ENCODE measurements at places on chromosomes 2 and 18.

- no peak for DNase-seq
Measured at GRCh38 chr2:12624905-12625598, 91.7 kb upstream of the TRIB2 start.

- no peak for DNase-seq
Measured at GRCh38 chr2:218861645-218862318, 2.2 kb downstream of the WNT6 start.

- DNase-seq, result no peak
Measured at GRCh38 chr2:83802604-83803003, 656.5 kb downstream of the SUCLG1 start.

DNA sequence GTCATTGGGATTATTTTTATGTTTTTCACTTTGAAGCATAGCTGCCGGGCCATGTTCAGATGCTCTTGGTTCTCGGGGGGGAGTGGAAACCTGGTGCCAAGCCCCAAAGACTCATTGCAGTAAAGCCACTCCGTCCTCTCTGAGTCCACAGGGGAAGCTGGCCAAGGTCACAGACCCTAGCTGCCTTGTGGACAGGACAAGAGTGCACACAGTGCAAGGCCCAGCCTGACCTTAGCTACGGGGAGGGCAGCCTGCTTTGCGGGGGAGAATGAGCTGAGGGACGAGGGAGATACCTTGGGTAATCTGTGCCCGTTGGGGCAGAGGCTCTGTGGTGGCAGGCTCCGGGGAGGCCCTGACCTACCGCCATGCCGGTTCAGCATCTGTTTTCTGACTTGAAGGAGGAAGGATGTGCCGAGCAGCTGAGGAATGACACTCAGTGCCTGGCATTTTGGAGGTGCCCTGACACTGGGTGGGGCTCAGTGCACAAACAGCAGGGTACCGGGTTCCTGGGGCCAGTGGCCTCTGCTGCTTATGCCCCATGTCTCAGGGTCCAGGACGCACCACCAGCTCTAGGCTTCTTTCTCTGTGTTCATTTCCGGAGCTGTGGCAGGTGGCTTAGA is 87.2 kb downstream of the STPG4 start:
- DNase-seq, result no peak

GRCh38 chr2:111616651-111617218 is 267.3 kb downstream of the ANAPC1 start:
- DNase-seq, result no peak

- no peak for DNase-seq
Measured at GRCh38 chr2:17190527-17190926, 327.7 kb downstream of the RAD51AP2 start.

DNA sequence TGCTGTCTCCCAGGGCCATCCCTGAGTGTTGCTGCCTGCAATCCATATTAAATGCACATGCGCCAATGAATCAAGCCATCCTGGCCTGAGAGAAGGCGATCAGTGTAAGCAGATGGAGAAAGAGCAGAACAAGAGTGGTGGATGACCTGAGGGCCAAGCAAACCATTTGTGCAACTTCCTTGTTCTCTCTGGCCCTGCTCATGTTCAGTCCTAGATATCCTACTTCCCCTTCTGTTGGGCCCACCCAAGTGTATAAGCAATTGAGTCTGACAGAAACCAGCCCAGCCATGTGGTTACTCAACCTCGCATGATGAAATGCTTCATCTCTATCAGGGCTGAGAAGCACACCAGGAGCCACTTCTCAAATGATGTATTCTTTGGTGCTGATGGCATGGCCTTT is 383.1 kb upstream of the ID2 start:
- DNase-seq, result no peak

DNA sequence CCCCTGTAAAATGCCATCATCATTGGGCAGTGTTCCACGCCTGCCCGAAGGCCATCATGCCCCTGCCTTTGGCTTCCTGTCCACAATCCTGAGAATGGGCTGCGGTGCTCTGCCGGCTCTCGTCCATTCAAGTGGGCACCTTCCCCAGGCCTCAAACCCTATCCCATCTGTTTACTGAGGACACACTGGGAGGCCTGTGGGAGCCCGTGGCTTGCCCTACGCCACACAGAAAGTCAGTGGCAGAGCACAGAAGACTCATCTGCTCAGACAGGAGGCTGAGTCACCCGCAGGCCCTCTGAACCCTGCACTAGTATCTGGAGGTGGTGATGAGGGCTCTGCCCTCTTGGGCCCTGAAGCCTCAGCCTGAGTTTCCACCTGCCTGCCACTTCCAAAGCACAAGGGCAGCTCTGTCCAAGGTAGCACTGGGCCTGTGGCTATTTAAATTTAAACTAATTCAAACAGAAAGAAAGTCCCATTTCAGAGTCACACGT is 19.1 kb upstream of the ANKRD53 start:
- DNase-seq, result no peak

DNA sequence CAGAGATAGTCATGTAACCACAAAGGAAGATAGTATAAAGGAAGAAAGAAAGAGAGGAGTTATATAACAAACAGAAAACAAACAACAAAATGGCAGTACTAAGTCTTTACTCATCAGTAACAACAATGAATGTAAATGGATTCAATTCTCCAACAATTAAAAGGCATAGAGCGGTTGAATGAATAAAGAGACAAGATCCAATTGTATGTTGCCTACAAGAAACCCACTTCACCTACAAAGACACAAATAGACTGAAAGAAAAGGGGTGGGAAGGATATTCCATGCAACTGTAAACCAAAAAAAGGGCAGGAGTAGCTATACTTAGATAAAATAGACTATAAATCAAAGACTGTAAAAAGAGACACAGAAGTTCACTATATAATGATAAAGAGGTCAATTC is 157.3 kb upstream of the CREB1 start:
- DNase-seq, result no peak

DNA sequence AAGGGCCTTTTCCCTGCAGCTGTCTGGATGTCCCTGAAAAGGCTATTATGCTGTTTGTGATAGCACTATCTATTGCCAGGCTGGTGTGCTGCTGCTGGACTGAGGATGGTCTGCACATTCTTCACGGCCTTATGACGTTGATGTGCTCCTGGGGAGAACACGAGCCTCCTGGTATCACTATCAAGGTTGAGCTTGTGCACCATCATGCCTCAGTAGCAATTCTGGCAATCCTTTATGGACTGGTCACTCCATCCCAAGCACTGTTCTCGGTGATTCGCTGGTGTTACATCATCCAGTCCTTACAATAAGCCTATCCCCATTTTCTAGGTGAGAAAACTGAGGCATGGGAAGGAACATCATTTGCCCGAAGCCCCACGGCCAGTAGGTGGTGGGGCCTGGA is 18.2 kb upstream of the CCBE1 start:
- no peak for DNase-seq

- peak; percentile 71 for DNase-seq
Measured at GRCh38 chr2:12716032-12716281, 779 bp upstream of the TRIB2 start.

GRCh38 chr18:61882296-61883004 is 10.4 kb downstream of the RNF152 start:
- no peak for DNase-seq

- no peak for DNase-seq
Measured at GRCh38 chr2:5391362-5391761, 300.8 kb upstream of the SOX11 start.

DNA sequence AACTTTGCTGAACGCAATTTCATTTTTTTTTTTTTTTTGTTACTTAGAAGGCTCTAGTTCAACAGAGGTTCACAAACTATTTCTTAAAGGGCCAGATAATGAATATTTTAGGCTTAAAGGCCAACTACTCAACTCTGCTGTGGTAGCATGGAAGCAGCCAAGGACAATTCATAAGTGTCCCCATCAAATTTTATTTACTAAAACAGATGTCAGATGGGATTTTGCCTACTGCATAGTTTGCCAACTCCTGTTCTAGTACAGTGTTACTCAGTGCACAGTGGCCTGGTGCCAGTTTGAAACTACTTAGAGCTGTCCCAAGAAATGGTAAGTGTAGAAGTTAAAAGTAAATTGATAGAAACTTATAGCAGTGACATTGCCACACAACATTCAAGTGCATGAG is 949.4 kb upstream of the FANCL start:
- DNase-seq, result no peak

DNA sequence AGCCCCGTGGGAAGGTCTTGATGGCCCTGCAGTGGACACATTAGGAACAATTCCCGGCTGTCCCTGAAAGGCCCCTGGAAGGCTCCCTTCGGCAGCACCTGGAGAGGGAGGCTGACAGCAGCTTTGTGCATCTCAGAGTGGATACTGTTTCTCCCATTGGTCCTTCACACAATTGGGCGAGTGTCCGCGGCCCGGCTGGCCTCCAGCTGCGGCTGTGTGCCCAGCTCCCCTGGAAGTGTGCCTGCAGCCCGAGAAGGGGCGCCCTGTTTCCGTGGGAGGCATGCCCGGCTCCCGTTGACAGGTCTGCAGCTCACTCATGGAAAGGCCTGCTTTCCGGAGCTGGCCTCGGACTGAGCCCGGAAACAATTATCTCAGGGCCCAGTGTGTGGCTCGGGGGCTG is 103.7 kb downstream of the LPIN1 start:
- DNase-seq, result no peak

DNA sequence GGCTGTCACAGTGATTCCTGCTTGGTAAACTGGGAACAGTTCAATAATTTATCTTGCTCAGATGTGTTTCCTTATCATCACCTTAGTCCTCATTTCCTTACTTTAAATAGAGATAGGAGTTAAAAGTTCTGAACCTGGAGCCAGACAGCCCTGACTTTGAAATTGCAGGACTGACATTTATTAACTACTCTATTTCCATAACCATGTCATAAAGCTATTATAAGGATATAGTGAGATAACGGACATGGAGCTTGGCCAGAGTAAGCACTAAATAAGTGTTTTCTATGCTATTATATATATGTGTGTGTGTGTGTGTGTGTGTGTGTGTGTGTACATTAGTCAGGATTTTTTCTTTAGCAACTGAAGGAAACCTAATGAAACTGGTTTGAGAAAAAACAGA is 13.1 kb downstream of the NT5DC4 start:
- DNase-seq, result no peak

GRCh38 chr18:70019991-70020390 is 72.3 kb upstream of the CD226 start:
- no peak for DNase-seq

- DNase-seq, result no peak
Measured at GRCh38 chr18:35174093-35174731, 66.6 kb upstream of the ZNF397 start.

- no peak for DNase-seq
Measured at GRCh38 chr2:219158586-219158985, 2.0 kb downstream of the NHEJ1 start.

GRCh38 chr2:16030206-16031057 is 90.1 kb downstream of the MYCN start:
- DNase-seq, result no peak

DNA sequence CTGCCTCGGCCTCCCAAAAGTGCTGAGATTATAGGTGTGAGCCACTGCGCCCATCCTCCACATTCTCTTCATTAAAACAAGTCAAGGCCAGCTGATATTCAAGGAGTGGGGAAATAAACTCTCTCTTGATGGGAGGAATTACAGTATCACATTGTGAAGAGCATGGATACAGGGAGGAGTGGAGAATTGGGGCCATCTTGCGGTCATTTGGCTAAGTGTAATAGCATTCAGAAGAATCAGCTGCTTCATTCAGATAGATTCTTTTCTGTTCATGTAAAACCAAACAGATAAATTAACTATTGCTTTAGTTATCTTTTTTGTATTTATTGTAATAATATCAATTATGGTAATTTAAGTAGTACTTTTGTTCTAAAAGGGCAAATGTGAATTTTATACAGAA is 156.3 kb downstream of the UBR3 start:
- DNase-seq, result no peak

- no peak for DNase-seq
Measured at GRCh38 chr18:52008736-52009135, 331.3 kb upstream of the DCC start.

- no peak for DNase-seq
Measured at GRCh38 chr2:238942726-238943300, 94.9 kb downstream of the TWIST2 start.

DNA sequence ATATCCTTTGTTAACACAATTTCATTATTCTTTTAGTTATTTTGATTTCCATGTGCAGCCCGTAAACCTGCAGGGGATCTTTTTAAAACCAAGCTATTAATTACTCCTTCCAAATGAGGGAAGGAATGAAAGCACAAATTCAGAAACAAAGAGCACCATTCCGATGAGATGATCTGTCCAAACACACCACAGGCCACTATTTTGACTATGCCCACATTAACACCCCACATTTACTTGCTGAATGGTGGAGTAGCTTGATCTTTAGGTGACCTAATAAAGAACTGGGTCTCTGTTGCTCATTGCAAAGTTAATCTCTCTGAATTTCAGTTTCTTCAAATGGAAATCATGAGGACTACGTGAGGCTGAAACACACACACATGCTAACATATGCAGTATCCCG is 218.0 kb downstream of the IRS1 start:
- DNase-seq, result no peak

- no peak for DNase-seq
Measured at GRCh38 chr2:48483506-48483905, 46.4 kb upstream of the STON1 start.

- DNase-seq, result no peak
Measured at GRCh38 chr2:76445880-76446279, 735.2 kb upstream of the GCFC2 start.

DNA sequence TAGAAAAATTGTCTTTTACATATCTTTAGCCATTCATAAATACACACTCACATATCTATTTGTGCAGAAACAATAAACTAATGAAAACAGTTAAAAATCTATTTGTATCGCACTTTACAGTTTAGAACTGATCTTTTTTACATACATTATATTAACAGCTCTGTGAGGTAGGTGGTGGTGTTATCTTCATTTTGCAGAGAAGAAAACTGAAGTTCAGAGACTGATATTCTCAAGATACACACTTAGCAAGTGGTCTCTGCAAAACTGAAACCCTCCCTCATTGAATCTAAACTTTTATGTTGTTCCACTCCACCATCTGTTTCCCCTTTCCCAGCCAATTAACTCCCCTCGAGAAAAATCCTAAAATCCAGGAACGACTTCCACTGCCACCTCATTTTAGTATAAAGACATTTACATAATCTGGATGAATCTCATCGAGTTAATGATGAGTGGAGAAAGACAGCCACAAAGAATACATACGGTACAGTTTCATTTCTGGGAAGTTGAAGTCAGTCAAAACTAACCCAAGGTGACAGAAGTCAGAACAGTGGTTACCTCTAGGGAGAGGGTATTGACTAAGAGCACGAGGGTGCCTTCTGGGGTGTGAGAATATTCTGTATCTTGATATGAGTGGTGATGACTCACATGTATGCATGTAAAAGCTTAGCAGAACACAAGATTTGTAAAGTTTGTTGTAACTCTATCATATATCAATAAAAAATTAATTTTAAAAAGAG is 524.2 kb upstream of the TCF4 start:
- DNase-seq, result no peak
